ENCODE measurements at places on chromosomes 3 and 15. TPM values are rescaled to one million over a fixed set of nuclear protein-coding genes. Genes with fewer than 3 reads are reported as not detected.

DNA sequence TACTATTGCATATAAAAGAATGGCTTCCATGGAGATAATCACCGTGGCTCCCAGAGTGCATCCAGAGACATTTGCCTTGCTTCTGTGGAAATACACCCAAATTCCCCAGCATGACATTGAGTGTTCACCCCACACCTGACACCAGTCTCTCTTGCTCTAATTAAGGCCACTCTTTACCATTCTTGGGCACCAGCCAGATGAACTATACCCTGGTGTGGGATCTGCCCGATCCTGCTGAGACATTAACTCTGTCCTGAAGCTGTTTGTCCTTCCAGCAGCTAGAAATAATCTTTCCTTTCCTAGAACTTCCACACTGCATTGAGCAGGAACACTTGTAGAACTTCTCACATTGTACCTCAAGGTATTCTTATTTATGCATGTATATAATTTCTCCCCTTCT is 105.2 kb downstream of the LPP start:
- peaks cover 14% of the 10 kb centered on the region for H3K4me1 ChIP-seq
- H3K4me3 ChIP-seq = no peak overlapping the region
- H3K36me3 ChIP-seq = no peaks in the 10 kb centered on the region
- DNase-seq = no peak
- H3K27ac ChIP-seq = no peak overlapping the region
- H3K27me3 ChIP-seq = no peaks in the 10 kb centered on the region

Gene IL5RA
- 0.85 TPM for total RNA-seq

Gene SOX14
- total RNA-seq = 0.09 TPM

Gene RHO
- 0.05 TPM for total RNA-seq

Gene USP13
- 3.6 TPM for total RNA-seq

Data from thymus (tissue), 14 donors.